A673 (cell line): ENCODE measurements at places on chromosomes 3 and 15. TPM values are rescaled to one million over a fixed set of nuclear protein-coding genes. Genes with fewer than 3 reads are reported as not detected.

The SPATA12 gene
- not detected in 2 replicates for total RNA-seq

DNA sequence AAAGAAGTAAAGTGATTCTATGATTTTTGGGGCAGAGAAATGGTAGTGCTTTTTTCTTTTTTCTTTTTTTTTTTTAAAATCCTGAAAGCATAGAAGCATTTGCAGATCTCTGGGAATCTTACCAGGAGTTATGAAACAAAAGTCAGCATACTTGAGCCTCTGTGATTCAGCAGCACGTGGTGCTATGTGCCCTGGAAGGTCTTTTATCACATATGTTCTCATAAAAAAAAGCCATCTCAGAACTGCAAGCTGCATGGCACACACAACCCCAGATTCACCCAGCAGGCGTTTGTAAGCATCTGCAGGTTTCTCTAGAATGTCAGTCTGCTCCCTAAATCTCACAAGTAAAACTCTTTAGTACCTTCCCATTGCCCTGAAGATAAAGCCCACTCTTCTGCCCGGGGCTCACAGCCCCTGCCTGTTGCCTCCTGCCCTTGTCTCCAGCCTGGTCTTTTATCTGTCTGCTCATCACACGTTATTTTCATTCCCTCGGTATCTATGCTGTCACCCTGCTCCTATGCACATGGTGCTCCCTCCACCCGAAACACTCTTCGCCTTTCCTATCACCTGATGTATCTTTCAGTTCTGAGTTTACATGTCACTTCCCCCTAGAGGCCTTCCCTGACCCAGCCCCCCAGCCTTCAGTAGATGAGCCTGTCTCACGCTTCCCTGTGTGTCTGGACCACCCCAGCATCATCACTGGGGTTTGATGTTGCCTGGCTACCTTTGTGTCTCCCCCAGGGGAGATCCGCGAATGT is 72.4 kb downstream of the CHDH start:
- no peak for DNase-seq

DNA sequence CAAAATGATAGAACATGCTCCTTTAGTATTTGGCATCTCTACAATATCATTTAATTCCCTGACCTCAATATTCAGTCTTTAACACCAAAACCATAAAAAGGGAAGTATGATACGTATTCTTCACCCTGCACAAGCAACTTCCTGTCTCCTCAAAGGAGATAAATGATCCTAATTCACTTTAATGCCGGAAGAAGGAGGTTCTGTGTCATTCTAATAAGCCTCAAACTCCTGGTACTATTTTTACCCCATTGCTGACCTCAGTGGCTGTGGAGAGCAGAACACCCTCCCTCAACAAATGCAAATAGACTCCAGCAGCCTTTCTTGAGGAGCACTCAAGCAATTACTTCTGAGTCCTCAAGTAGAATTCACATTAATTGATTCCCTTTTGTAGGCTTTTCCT is 173.3 kb downstream of the TMEM108 start:
- DNase-seq = peak; percentile 90

GRCh38 chr3:33624756-33625155 is 93.3 kb downstream of the CLASP2 start:
- DNase-seq = no peak

The RPL4 gene
- total RNA-seq = 2,773 and 2,830 TPM in 2 replicates

- DNase-seq = no peak
These were observed 158.4 kb upstream of the TPRG1 start for GRCh38 chr3:189013224-189013888.
